ENCODE measurements at places on chromosomes 1 and 21.

GRCh38 chr1:234893725-234894630 lies 234.7 kb downstream of the TOMM20 start:
- DNase-seq = peak; percentile 92

DNA sequence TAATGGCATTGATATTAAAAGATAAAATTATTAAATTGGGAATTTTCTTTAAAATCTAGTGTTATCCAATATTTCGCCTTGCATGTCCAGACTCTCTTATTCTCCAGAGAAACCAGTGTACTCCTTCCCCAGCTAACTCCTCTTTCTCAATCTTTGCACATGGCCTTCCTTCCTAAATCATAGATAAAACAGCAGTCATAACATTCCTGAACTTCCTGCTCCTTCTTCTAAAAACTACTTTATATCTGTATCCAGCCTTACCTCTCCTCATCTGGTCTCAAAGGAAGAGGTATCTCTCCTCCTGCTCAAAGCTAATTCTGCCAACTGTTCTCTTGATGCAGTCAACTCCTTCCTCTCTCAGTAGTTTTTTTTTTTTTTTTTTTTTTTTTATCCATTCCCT lies 39.5 kb upstream of the NEK7 start:
- no peak for DNase-seq

DNA sequence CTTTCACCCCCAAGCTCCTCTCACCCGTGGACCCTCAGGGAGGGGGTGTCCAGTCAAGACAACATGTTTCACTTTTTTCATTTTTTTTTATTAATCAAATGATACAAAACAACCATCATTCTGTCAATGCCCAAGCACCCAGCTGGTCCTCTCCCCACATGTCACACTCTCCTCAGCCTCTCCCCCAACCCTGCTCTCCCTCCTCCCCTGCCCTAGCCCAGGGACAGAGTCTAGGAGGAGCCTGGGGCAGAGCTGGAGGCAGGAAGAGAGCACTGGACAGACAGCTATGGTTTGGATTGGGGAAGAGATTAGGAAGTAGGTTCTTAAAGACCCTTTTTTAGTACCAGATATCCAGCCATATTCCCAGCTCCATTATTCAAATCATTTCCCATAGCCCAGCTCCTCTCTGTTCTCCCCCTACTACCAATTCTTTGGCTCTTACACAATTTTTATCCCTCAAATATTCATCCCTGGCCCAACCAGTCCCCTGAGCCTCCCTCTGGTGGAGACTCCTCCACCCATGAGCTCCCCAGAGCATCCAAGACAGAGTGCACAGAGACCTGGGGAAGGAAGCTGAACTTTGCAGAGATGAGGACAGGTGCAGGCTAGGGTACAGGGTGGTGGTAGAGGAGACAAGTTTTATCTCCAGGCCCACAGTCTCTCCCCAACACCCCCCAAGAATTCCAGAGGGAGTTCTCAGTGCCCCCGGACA lies 1.4 kb upstream of the S100A16 start:
- no peak for DNase-seq

DNA sequence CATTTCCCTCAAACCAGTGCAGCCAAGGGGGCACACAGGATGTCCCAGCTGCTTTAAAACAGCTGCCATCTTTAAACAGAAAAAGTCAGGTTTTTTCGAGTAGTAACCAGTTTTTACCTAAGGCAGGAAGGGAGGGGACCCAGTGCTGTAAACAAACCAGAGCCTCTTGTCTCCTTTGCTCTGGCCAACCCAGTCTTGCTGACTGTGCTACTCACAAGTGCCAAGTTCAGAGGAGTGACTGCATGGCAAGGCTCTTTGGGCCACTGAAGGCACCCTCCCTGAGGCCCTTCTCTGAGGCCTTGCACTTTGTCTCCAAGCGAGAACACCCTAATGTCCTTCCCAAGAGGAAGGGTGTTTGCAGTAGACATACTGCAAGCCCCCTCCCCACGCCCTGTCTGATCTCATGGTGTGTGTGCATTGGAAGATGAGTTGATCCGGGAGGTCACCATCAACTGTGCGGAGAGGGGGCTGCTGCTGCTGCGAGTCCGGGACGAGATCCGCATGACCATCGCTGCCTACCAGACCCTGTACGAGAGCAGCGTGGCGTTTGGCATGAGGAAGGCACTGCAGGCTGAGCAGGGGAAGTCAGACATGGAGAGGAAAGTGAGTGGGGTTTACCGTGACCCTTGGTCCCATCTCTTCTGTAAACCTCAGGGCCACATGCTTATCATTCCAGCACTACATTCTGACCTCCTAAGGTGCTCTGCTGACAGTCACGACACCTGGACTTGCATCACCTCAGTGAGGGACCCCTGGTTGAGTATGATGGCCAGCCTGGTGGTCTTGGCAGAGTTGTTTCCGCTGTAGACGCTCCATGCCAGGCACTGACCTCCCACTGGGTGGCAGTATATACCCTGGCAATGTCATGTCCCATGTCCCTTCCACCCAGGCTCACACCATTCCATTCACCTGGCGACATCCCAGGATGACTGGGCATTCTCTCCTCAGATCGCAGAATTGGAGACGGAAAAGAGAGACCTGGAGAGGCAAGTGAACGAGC lies 4.7 kb downstream of the DNALI1 start:
- no peak for DNase-seq

GRCh38 chr1:44808938-44809917 lies 905 bp downstream of the BTBD19 start:
- DNase-seq = no peak

DNA sequence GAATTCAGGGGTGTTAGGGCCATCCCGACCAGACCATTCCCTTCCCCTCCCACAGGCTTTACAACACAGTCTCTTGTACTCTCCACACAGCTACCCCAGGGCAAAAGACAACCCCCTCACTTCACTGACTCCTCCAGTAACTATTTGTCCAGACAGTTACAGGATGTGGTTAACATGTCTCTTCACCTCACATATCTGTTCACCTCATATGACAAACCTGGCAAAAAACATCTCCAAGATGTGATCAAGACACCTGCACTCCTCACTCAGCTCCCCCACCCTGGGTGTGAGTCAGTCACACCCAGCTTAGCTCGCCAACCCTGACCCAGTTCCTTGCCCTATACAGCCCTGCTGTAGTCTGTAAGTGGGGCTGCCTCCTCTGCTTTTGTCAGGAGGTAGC lies 490.5 kb upstream of the CHRM3 start:
- DNase-seq = no peak

DNA sequence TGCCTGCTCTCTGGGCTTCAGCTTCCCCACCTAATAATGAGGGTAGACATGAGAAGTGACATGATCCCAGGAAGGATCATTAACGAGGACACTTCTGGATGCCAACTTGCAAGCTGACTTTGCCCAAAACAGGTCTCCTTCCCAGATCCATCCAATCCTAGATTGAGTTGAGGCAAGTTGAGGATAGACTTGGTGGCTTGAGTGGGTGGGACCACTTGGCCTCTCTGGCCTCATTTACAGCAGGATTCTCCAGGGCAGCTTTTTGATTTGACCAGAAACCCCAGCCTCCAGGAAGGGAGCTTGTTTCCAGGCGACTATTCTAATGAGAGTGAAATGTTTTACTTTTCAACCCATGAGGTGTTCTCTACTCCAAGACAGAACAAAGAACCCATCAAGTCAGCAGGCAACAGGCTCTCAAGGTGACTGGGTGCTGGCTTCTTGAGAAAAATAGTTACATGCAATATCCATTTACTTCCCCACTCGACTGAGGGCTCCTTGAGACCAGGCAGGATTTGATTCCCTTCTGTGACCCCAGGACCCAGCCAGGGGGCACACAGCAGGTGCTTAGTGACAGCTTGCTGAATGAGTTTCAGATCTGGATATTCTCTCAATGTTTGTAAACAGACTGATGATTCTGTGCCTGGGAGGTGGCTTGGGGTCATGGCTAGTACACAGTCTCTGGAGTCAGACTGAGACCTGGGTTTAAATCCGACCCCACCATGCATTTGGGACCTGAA lies 128.2 kb downstream of the DMRTB1 start:
- no peak for DNase-seq

DNA sequence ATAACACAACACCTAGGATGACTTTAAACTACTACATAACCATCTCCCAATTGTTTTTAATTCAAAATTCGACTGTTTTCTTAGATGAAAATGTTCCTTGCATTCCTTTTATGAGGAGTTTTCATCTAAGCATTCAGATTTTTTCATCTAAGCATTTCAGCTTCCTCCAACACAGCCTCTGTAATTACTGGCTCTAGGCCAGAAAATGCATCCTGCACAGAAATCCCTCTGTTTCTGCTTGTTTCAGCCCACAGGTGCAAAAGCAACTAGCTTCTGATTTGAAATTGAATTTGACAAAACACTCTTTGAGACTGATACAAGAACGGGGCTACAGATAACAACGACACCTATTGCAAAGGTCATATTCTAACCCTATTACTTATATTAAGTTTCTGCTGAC lies 90.4 kb downstream of the RGS21 start:
- no peak for DNase-seq

GRCh38 chr1:229070168-229070567 lies 200.7 kb upstream of the RAB4A start:
- peak; percentile 95 for DNase-seq

GRCh38 chr21:35203093-35203977 lies 154.2 kb upstream of the RUNX1 start:
- DNase-seq = no peak

DNA sequence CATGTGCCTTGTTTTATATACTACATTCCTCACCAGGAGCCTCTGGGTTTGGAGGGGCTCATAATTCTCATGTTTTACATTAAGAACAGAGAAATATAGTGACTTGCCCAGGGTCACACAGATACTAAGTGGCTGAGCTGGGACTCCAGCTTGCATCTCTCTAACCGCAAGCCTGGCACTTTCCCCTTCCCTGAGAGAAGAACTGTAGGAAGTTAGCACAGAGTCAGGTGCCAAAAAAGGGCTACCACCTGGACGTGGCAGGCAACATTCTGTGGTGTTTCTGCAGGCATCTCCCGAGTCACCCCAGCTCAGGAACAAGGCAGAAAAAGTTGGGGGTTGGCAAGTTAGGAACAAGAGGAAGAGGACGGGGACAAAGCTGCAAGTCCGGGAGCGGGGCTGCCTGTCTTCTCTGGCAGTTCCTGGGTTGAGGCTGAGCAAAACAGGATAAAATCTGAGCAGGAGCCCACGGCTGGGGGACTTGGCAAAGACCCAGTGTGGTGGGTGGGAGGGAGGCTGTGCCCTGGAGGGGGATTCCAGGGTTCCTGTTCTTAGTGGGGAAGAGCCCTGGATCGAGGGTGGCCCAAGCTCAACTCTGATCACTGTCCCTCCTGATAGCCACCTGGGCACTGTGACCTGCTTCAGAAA lies 9.8 kb downstream of the PLA2G5 start:
- no peak for DNase-seq

DNA sequence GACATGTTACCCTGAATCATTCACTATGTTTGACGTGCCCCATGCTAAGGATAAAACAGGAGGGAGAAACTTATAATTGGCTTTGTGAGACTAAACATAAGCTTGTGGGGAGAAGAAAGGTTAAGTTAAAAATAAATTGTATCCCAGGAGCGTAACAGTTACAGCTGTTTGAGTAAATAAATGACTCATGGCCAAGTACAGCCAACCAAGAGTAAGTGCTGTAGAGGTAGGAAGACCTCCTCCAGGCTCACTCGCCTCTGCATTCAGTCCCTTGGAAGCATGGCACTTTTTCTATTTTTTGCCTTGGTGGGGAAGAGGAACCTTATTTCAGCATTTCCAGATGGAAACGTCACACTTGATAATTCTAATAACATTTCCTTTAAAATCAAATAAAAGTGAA lies 116.5 kb downstream of the ZP4 start:
- no peak for DNase-seq

GRCh38 chr1:184152434-184152898 lies 100.9 kb downstream of the TSEN15 start:
- no peak for DNase-seq

DNA sequence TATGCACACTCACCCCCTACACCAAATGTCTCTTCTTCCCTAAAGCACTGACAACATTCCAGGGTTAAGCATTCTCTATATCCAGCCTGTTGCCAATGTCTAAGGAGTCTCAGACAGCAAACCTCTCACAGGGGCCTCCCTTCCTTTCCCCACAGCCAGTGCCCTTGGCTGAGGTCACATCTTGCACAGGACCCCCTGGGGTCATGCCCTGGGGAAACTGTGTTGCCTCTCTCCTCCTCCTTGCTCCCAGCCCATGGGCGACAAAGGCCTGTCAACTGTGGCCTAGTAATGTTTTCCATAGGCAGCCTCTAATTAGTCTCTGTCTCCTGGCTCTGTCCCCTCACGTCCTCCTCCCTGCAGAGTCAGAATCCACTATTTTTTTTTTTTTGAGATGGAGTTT lies 54.6 kb downstream of the NENF start:
- no peak for DNase-seq

GRCh38 chr1:5994713-5995621 lies 2.7 kb upstream of the NPHP4 start:
- DNase-seq = no peak

DNA sequence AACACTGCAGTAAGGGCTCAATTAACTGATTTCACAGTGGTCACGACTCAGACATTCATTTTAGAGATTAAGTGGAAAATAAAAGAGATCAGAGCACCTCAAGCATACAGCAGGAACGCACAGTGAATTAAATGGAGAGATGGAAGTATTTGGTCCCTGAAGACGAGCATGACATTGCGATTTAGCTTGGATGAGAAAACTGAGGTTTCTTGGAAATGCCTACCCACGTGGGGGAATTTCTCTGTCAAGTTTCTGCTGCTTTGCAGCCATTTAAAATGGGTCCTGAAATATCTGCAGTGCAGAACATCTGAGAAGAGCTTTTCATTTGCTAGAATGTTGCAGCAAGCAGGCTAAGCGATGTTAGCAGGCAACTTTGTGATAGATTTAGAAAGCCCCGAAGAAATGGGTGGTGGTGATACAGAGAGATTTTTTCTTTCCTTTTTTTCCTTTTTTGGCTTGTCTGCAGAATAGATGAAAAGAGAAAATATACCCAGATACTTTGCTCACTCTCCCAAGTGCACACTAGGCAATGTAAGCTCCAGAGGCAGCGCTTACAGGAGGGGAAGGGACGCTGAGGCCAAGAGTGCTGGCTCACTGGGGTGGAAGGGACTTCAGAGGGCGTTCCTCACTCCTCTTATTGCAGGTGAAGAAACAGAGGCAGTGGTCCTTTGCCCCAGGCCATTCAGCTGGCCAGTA lies 258.0 kb downstream of the KCNJ6 start:
- DNase-seq = no peak
